ENCODE measurements at places on chromosomes 1 and 21. TPM values are rescaled to one million over a fixed set of nuclear protein-coding genes. Genes with fewer than 3 reads are reported as not detected.

Gene TRIM63
- total RNA-seq, result not detected

- peaks cover 13% of the 10 kb centered on the region for H3K4me1 ChIP-seq
- no peaks in the 10 kb centered on the region for H3K36me3 ChIP-seq
- no peak overlapping the region for H3K27ac ChIP-seq
- peak; percentile 68 for DNase-seq
These were observed 22.9 kb upstream of the LDLRAP1 start for GRCh38 chr1:25520446-25521061.

DNA sequence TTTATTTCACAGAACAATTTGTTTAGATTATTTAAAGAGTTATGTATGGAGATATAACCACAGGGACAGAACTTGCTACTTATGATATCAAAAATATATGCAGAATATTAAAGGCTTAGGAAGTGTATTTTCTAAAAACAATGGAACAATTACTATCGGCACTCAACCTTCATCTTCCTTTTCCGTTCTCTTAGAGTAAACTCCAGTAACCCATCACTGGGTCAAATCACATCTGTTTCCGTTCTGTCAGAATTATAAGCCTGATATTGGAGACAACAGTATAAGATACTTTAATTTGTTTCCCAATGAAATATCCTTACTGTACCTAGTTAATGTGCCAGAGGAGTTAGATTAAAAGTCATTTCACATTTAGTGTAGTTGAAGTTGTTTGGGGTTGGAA lies 32.2 kb downstream of the DTL start:
- no peaks in the 10 kb centered on the region for H3K27me3 ChIP-seq
- H3K4me1 ChIP-seq, result no peaks in the 10 kb centered on the region
- DNase-seq, result no peak
- H3K36me3 ChIP-seq, result peaks cover 81% of the 10 kb centered on the region
- H3K27ac ChIP-seq, result no peak overlapping the region

Gene SPATA1
- 1.3 TPM for total RNA-seq

DNA sequence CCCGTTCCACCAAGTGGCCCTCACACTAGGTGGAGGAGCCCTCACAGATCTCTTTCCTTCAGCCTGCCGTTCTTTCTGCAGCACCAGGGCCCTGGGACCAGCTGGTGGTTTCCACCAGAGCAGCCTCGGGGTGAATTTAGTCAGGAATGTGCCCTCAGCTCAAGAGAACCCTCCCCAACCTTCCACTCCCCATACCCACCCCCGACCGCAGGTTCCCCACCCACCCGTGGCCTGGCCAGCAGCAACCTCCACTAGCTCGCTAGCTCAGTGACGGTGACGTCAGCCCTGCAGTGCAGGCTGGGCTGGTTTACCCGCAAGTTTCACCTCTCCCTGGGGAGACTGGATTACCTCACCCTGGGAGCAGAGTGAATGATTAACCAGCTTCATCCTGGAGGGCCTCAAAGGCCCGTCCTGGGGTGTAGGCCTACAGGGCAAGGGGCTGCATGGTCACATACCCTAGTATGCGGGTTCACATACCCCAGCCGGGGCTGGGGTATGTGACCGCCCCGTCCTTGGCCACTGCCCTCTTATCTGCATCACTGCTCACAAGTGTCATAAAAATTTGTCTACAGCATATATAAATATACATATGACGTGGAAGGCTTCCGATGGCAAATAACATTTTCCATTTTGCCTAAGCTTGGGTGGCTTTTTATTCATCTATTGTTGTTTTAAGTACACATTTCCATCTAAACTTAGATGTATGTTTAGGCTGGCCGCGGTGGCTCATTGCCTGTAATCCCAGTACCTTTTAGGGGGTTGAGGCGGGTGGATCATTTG lies 24.5 kb downstream of the ELF3 start:
- H3K27me3 ChIP-seq, result no peaks in the 10 kb centered on the region
- no peaks in the 10 kb centered on the region for H3K36me3 ChIP-seq
- H3K4me1 ChIP-seq, result peaks cover 10% of the 10 kb centered on the region
- no peak overlapping the region for H3K27ac ChIP-seq
- peak; percentile 93 for DNase-seq
- no peak overlapping the region for H3K4me3 ChIP-seq

- H3K36me3 ChIP-seq, result no peaks in the 10 kb centered on the region
- H3K4me3 ChIP-seq, result no peak overlapping the region
- no peak overlapping the region for H3K27ac ChIP-seq
- H3K27me3 ChIP-seq, result peaks cover 98% of the 10 kb centered on the region
These were observed 5.0 kb downstream of the LHX4 start for GRCh38 chr1:180235077-180235501.

GRCh38 chr1:27428316-27429028 lies 36.0 kb downstream of the GPR3 start:
- H3K4me3 ChIP-seq, result no peak overlapping the region
- peaks cover 41% of the 10 kb centered on the region for H3K4me1 ChIP-seq
- H3K36me3 ChIP-seq, result peaks cover 15% of the 10 kb centered on the region
- no peak for DNase-seq

Gene MAP3K21
- total RNA-seq, result 0.98 TPM

Gene CFAP141
- not detected for total RNA-seq

GRCh38 chr1:83741348-83741747 lies 257.6 kb downstream of the TTLL7 start:
- peaks cover 10% of the 10 kb centered on the region for H3K27me3 ChIP-seq
- H3K4me3 ChIP-seq, result no peak overlapping the region
- no peaks in the 10 kb centered on the region for H3K36me3 ChIP-seq
- no peaks in the 10 kb centered on the region for H3K4me1 ChIP-seq

DNA sequence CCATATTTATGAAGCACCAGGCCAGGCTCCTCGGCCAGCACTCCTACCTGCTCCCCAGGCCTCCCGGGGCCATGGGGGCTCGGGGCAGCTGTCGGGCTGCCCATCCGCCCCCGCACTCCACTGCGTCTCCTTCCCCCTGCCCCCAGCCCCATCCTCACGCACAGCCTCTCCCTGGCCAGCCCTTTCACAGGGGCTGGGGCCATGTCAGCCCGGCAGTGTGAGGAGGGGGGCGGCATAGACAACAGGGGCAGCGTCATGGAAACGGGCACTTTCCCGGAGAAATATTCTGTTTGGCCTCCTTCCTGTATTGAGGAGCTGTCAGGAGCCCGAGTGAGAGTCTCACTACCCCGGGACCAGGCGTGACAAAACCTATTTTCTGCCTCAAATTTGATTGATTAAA lies 87.3 kb downstream of the CASZ1 start:
- no peaks in the 10 kb centered on the region for H3K36me3 ChIP-seq
- H3K27me3 ChIP-seq, result no peaks in the 10 kb centered on the region
- DNase-seq, result no peak
- H3K4me3 ChIP-seq, result no peak overlapping the region
- no peaks in the 10 kb centered on the region for H3K4me1 ChIP-seq
- no peak overlapping the region for H3K27ac ChIP-seq

GRCh38 chr1:7249516-7249915 lies 464.3 kb downstream of the CAMTA1 start:
- H3K36me3 ChIP-seq, result no peaks in the 10 kb centered on the region
- H3K4me3 ChIP-seq, result no peak overlapping the region
- H3K27me3 ChIP-seq, result no peaks in the 10 kb centered on the region
- no peaks in the 10 kb centered on the region for H3K4me1 ChIP-seq

GRCh38 chr1:211829343-211830054 lies 1.1 kb downstream of the LPGAT1 start:
- DNase-seq, result peak; percentile 12
- peaks cover 3% of the 10 kb centered on the region for H3K36me3 ChIP-seq
- H3K27me3 ChIP-seq, result no peaks in the 10 kb centered on the region
- H3K4me3 ChIP-seq, result peak overlapping the region; percentile 93

Gene CRYBG2
- not detected for total RNA-seq

Gene LCE3E
- total RNA-seq, result not detected

DNA sequence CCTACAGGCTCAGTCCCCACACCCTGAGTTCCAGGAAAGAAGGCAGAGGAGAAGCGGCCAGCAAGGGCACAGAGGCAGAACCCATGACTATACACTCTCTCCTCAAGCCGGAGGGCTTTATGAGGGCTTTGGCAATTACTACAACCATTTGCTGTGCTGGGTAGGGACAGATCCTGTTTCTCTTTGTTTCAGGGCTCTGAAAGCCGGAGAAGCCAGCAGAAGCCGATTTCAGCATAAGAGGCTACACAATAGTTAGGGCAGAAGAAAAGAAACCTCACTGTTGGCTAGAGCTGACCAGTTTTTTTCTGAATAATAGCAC lies 13.9 kb downstream of the GPR3 start:
- DNase-seq, result no peak
- H3K27me3 ChIP-seq, result no peaks in the 10 kb centered on the region
- no peak overlapping the region for H3K27ac ChIP-seq
- no peak overlapping the region for H3K4me3 ChIP-seq
- H3K36me3 ChIP-seq, result peaks cover 34% of the 10 kb centered on the region

Gene PPT1
- 65.7 TPM for total RNA-seq

GRCh38 chr1:108606478-108606877 lies 46.6 kb downstream of the EEIG2 start:
- no peak overlapping the region for H3K4me3 ChIP-seq
- DNase-seq, result no peak
- H3K27ac ChIP-seq, result no peak overlapping the region
- H3K27me3 ChIP-seq, result no peaks in the 10 kb centered on the region
- peaks cover 12% of the 10 kb centered on the region for H3K4me1 ChIP-seq
- H3K36me3 ChIP-seq, result no peaks in the 10 kb centered on the region

Gene CXADR
- 17.7 TPM for total RNA-seq

- H3K4me3 ChIP-seq, result no peak overlapping the region
- H3K36me3 ChIP-seq, result no peaks in the 10 kb centered on the region
- H3K4me1 ChIP-seq, result no peaks in the 10 kb centered on the region
- H3K27me3 ChIP-seq, result peaks cover 19% of the 10 kb centered on the region
These were observed 23.7 kb upstream of the CSF3R start for GRCh38 chr1:36506276-36506920.

GRCh38 chr1:7365706-7366105 lies 405.4 kb upstream of the VAMP3 start:
- no peaks in the 10 kb centered on the region for H3K36me3 ChIP-seq
- no peak overlapping the region for H3K4me3 ChIP-seq
- DNase-seq, result no peak
- no peak overlapping the region for H3K27ac ChIP-seq
- no peaks in the 10 kb centered on the region for H3K27me3 ChIP-seq

GRCh38 chr1:152000964-152001630 lies 7.4 kb upstream of the S100A10 start:
- no peaks in the 10 kb centered on the region for H3K36me3 ChIP-seq
- H3K27me3 ChIP-seq, result peaks cover 31% of the 10 kb centered on the region
- no peaks in the 10 kb centered on the region for H3K4me1 ChIP-seq
- H3K27ac ChIP-seq, result no peak overlapping the region

- H3K27ac ChIP-seq, result no peak overlapping the region
- no peaks in the 10 kb centered on the region for H3K36me3 ChIP-seq
- no peaks in the 10 kb centered on the region for H3K4me1 ChIP-seq
- no peak for DNase-seq
These were observed 41.0 kb upstream of the MUTYH start for GRCh38 chr1:45381243-45381642.

DNA sequence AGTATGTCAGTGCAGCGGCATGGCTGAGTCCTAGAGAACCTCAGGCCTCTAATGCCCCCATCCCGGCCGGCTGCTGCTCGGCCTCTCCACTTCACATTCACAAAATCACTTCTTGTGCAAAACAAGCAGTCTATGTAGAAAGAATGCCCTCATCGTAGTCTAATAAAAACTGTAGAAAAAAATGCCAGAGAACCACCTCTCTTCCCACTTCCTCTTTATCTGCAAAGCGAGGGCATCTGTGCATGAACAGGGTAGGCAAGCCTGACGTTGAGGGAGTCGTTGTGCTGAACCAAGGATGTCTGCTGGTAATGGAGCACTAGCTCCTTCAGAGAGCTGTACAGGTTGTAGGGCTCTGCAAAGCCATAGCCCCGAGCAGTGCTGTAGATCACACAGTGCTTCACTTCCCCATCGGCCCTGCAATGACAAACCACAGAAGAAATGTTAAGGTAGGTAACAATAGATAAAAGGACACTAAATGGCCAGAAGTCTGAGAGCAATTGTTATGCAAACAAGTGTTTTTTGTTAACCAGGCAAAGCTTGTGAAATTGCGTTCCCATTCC lies 88.9 kb downstream of the PIK3R3 start:
- H3K36me3 ChIP-seq, result no peaks in the 10 kb centered on the region
- no peak for DNase-seq
- H3K4me3 ChIP-seq, result no peak overlapping the region
- H3K27ac ChIP-seq, result no peak overlapping the region

Gene FAM177B
- total RNA-seq, result not detected

GRCh38 chr1:158989424-158989823 lies 20.3 kb upstream of the IFI16 start:
- peaks cover 10% of the 10 kb centered on the region for H3K27me3 ChIP-seq
- H3K4me1 ChIP-seq, result no peaks in the 10 kb centered on the region
- no peaks in the 10 kb centered on the region for H3K36me3 ChIP-seq
- H3K4me3 ChIP-seq, result no peak overlapping the region

Gene IL20
- total RNA-seq, result not detected

Gene EFNA1
- total RNA-seq, result 1.0 TPM

- no peaks in the 10 kb centered on the region for H3K4me1 ChIP-seq
- H3K27ac ChIP-seq, result no peak overlapping the region
- H3K27me3 ChIP-seq, result no peaks in the 10 kb centered on the region
- no peaks in the 10 kb centered on the region for H3K36me3 ChIP-seq
These were observed 27.7 kb downstream of the HSF2BP start for GRCh38 chr21:43631411-43632107.

DNA sequence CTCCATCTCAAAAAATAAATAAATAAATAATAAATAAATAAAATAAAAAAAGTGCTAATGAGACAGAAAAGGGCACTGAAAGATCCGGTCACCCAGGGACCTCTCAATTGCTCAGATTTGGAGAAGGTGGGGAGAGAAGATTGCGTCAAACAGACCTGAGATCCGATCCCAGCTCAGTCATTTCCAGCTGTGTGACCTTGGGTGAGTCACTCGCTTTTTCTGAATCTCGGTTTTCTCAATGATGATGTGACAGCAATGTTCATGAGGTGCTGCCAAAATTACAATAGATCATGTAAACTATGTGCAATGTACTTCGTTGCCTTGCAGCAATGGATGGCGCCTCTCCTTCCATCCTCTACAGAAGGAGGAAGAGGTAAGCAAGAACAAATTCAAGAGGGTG lies 11.1 kb upstream of the MEF2D start:
- no peaks in the 10 kb centered on the region for H3K36me3 ChIP-seq
- H3K4me1 ChIP-seq, result no peaks in the 10 kb centered on the region
- H3K4me3 ChIP-seq, result no peak overlapping the region
- H3K27me3 ChIP-seq, result no peaks in the 10 kb centered on the region
- DNase-seq, result no peak
- no peak overlapping the region for H3K27ac ChIP-seq

- no peaks in the 10 kb centered on the region for H3K27me3 ChIP-seq
- no peak overlapping the region for H3K27ac ChIP-seq
- peaks cover 28% of the 10 kb centered on the region for H3K4me1 ChIP-seq
- no peaks in the 10 kb centered on the region for H3K36me3 ChIP-seq
- H3K4me3 ChIP-seq, result no peak overlapping the region
These were observed 116.2 kb downstream of the TGFB2 start for GRCh38 chr1:218461351-218461750.

- H3K36me3 ChIP-seq, result no peaks in the 10 kb centered on the region
- H3K27ac ChIP-seq, result no peak overlapping the region
- DNase-seq, result no peak
- H3K27me3 ChIP-seq, result no peaks in the 10 kb centered on the region
These were observed 176.6 kb upstream of the ADAMTS5 start for GRCh38 chr21:27143476-27143875.

Gene SCMH1
- 37.8 TPM for total RNA-seq

Gene PRKAA2
- 0.20 TPM for total RNA-seq

Gene CACNA1S
- not detected for total RNA-seq

- DNase-seq, result no peak
- H3K4me3 ChIP-seq, result no peak overlapping the region
- no peaks in the 10 kb centered on the region for H3K36me3 ChIP-seq
These were observed 590.3 kb downstream of the AJAP1 start for GRCh38 chr1:5244631-5245285.

Data from A673 (cell line).